Left forelimb (tissue), 1 donor: ENCODE measurements at places on chromosomes 6 and 20.

DNA sequence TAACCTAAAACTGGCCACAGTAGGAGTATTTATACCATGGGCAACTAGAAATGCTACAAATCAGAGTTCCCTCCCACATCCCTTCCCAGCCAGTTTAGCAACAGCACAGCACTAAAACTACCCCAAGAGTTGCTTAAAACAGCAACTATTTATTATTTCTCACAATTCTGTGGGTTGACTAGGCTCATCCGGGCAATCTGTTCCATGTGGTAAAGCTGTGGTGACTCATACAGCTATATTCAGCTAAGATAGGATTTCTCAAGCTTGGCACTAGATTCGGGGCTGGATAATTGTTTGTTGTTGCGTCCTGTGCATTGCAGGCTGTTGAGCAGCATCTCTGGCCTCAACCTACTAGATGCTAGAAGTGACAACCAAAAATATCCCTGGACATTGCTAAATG lies 8.6 kb upstream of the HECA start:
- no peak for DNase-seq

GRCh38 chr20:50027611-50028105 lies 44.9 kb downstream of the SNAI1 start:
- DNase-seq, result no peak

GRCh38 chr20:49381558-49382493 lies 100.6 kb downstream of the KCNB1 start:
- peak; percentile 82 for DNase-seq

DNA sequence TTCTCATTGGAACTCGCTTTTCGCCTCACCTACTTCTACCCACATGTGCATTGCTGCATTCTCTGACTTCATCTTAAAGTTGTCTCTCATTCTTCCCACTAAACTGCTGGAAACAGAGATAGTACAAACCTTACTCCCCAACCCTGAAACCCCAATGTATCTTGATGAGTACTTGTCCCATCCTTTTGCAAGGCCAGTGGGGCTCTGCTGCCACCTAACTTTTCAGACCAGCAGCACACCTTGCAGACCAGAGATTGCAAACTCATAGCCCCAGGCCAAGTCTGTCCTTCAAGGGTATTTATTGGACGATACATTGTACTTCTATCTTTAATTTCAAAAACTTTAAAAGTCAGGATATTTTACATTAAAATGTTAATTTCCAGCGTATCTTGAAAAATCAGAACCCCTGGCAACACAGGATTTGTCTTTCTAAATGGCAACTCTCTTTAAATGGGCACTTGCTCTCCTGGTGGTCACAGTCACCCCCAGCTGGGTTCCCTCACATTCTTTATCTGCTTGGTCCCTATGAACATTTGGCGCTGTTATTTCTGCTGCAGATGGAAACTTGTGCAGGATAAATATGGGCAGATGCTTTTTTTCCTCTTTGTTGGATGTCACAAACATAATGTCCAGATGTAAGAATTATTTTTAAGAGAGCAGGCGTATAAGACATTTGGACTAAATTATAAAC lies 83.9 kb downstream of the SOD2 start:
- no peak for DNase-seq

- DNase-seq, result peak; percentile 79
These were observed 169.3 kb upstream of the ZNF337 start for GRCh38 chr20:25865715-25866656.

DNA sequence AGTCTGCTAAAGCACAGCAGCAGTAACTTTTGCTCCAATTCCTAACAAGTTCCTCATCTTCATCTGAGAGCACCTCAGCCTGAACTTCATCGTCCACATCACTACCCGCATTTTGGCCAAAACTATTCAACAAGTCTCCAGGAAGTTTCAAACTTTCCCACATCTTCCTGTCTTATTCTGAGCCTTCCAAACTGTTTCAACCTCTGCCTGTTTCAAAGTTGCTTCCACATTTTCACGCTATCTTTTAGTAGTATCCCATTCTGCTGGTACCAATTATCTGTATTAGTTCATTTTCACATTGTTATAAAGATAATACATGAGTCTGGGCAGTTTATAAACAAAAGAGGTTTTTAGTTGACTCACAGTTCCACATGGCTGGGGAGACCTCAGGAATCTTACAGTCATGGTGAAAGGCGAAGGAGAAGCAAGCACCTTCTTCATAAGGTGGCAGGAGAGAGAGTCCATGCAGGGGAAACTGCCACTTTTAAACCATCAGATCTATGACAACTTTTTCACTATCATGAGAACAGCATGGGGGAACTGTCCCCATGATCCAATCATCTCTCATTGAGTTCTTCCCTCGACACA lies 99.4 kb upstream of the GRIK2 start:
- no peak for DNase-seq

- no peak for DNase-seq
These were observed 50.1 kb downstream of the MARCKS start for GRCh38 chr6:113907102-113907815.

DNA sequence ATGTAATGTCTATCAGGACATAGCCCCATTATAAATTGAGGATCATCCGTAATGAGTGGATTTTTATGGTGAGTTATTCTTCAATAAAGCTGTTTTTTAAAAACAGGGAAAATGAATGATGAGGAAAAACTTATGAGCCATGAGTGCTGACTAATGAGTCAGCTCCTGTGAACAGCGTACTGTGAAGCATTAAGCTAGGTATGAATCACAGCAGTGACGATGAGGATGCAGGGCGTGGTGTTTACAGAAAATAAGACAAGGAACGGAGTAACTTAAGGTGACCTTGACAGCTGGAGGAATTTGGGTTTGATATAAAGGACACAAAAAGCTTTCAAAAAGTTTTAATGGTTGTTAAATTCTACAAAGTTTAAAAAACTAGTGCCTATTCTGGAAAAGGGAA lies 96.3 kb downstream of the FOXF2 start:
- DNase-seq, result no peak

DNA sequence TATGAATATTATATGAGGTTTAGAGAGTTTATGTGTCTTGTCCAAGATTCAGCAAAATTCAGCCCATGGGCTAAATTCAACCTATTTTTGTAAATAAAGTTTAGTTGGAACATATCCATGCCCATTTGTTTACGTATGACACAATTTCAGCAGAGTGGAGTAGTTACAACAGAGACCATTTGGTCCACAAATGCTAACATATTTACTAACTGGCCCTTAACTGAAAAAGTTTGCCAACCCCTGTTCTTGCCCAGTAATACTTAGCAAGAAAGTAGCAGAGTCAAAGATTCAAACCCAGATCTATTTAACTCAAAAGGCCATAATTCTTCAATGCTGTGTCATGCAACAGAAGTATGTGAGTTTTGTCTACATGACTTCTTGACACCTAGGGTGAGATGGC lies 561.0 kb downstream of the PTPRT start:
- DNase-seq, result no peak
